DMS79 treated with DMSO at 0.1 percent for 48 hours (cell line): ENCODE measurements at places on chromosomes 13 and 19.

DNA sequence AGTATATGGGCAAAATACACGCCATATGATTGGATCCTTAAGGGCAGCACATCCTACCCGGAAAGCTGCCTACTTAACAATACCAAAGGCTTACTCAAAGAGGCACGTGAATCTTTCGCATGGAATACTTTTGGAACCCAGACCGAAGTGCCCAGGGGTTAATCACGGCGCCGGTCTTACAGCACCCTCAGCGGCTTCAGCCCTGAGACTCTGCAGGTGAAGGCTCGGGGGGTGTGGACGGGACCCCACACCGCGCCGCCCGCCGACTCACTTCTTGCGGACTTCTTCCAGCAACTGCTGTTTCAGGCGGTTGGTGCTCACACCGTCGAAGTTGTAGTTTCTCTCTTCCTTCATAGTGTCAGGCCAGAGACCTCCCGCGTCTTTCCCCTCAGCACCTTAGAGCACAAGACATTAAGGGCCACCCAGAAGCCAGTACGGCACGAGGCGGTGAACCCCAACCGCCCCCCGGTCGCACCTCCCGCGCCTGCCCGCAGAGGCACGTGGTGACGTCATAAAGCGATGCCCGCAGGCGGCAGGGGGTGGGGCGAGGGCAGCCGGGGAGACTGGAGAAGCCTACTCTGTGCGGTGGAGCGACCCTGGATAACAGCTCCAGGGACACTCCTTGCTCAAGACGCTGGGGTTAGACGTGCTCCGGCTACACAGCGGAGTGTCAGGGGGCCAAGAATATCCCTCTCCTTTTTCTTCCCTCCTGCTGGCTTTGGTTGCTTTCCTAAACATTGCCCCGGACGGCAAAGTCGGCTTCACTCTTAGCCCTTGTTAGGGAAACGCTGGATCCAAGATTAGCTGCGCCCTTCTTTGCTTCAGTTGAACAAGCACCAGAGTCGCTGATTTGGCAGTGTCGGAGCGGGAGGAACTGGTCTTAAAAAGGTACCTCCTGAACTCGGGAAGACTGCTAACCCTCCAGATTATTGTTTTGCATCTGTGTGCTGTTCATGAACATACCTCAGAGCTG lies at the start of gene CCDC169:
TSS of gene CCDC169 (minus strand) at position 449 of the 973 bp plus-strand sequence. CDS start at position 354, 95 bp downstream.
- peak; percentile 46 for DNase-seq

DNA sequence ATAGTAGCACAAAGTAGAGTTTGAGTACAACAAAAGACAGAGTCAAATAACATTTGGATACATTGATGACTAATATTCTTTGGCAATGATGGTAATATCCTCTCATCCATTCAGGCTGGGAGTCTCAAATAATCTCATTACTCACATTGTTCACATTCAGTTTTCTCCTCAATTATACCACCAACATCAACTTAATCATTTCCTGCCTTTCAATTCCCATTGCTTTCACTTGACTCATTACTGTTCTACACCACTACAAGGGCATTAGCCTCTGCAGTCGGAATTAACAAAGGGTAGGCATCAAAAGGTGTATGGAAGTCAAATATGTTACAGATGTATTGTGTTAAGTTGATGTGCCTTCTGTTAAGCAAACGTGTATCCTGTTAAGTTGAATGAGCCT lies 518.4 kb upstream of the SLITRK1 start:
- no peak for DNase-seq

DNA sequence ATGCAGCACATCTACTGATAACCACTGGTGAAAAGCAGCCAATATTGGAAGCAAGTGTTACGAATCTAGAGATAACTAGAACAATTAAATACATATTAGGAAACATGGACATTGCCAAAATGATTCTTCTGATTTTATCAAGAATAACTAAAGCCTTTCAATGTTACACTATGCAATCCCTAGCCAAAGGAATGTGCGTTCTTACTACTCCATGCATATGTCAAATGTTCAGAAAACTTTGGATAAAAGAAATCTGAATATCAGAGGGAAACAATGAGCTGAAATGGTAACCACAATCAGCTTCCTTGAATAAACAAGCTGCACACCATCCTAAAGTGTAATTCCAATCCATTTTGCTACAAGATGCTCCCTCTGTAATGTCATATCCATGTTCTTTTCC lies 951 bp upstream of the POSTN start:
- DNase-seq = no peak

- DNase-seq = no peak
These were observed 541.0 kb upstream of the KLF12 start for GRCh38 chr13:74675182-74675581.

DNA sequence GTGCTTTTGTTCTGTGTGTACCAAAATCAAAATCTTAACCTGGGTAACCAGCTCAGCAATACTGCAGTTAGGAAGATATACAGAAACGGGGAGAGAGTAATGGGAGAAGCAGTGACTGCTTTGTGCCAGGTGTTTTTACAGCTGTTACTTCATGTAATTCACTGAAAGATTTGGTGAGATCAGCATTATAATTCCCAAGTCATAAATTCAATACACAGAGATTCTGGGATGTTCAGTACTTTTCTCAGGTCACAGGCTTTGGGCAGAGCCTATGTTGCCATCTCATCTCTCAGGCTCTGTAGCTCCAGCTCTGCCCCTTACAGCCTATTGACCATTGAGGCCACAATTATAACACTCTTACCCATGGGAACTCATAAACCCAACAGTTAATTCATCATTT lies 138.5 kb downstream of the ZAR1L start:
- DNase-seq = no peak

GRCh38 chr13:33111414-33112110 lies 95.3 kb downstream of the KL start:
- no peak for DNase-seq

- DNase-seq = no peak
These were observed 20.7 kb downstream of the AKAP8 start for GRCh38 chr19:15358918-15359317.

DNA sequence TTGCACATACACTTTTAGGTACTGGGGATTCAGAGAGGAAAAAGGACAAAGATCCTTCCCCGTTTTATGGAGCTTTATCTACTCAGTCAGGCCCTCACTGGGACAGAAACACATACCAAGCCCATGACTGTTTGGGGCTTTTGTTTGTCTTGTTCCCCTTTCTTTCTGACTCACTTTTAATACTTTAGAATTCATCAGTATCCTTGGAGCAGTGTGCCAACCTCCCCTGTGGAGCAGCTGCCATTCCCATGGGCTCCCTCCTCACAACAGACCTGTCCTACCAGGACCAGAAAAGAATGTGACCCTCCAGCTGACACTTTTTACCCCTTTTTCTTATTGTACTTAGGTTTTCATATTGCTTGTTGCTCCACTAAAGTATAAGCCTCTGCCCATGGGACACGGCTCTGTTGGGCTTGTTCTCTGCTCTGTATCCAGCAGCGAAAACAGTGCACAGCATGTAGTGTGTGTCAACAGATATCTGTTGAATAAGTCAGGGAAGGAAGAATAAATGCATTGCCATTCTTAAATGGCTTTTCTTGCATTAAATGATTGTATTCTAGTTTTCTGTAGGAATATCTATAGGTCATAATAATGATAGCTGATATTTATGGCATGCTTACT lies 431.1 kb downstream of the EFNB2 start:
- DNase-seq = no peak

DNA sequence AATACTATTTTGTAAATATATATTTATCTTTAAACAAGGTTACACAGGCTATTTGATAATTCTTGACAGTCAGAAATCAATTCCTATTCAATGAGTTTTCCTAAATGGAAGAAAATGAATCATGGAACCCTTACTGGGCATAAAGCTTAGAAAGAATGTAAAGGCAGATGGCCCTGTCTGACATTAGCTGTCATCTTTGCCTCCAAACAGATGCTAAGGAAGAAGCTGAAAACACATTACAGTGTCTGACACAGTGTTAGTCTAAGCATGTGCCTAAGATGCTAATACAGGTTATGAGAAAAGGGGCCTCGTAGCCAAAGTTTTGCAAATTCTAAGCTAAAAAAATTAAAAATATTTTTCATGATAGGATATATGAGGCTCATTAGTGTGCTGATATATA lies 112.8 kb downstream of the ITGBL1 start:
- DNase-seq = no peak

DNA sequence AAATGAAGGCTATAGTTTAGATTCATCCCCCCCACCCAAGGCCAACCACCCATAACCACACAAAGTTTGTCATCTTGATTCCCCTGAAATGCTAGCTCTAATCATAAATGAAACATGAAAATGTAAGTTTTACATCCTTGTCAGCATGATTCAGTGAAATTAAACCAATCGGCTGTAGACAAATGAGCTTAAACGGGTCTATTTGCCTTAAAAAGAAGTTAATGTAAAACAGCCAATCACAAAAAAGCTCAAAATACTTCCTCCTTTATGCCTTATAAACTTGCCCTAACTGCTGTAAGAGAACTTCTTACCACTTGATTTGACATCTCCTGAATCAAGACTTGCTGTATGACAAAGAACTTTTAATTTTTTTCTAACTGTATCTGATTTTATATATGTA lies 34.5 kb upstream of the MRI1 start:
- no peak for DNase-seq

GRCh38 chr13:29324601-29325000 lies 270.9 kb downstream of the SLC7A1 start:
- no peak for DNase-seq

DNA sequence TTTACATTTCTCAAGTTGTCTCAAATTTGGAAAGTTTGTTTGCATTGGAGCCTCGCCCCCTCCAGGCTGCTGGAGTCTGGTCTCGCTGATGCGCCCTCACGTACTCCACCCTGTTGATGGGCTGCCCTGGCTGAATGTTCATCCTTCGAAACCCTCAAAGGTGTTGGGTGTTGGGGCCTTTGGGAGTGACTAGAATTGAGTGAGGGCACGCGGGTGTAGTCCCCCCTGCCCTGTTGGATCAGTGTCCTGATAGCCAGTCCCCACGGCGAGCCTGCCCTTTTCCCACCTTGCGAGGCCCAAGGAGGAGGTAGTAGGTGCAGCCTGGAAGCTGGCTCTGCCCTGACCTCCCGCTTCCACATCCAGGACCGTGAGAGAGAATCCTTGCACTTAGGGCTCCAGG lies 14.8 kb downstream of the TFDP1 start:
- DNase-seq = no peak

GRCh38 chr19:46841458-46842083 lies 9.1 kb downstream of the AP2S1 start:
- DNase-seq = no peak

- DNase-seq = peak; percentile 1
These were observed 1000.6 kb downstream of the OLFM4 start for GRCh38 chr13:54029226-54029625.

GRCh38 chr13:97278435-97279411 lies 56.6 kb downstream of the MBNL2 start:
- DNase-seq = no peak

GRCh38 chr13:99896369-99897075 lies 75.0 kb downstream of the ZIC5 start:
- no peak for DNase-seq

- no peak for DNase-seq
These were observed 36.4 kb upstream of the NANOS3 start for GRCh38 chr19:13840305-13841085.

- no peak for DNase-seq
These were observed 8.5 kb upstream of the SLC25A15 start for GRCh38 chr13:40780822-40781401.

GRCh38 chr13:21719463-21719862 lies 48.6 kb downstream of the FGF9 start:
- DNase-seq = no peak

DNA sequence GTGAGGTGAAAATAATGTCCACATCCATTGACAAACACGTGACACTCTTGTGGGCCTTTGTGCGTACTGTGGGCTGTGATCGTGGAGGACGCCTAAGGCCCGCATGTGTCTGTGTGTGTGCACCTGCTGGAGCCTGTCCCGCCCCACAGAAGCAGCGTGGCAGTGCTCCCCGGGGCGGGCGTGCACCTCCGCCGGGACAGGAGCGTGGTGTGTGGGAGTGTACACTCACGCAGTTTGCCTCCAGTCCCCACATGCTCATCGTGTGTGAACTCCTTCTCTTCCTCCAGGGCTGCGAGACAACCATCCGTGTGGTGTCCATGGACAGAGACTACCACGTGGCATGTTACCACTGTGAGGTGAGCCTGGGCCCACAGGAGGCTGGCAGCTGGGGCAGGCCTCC lies 13.9 kb downstream of the WTIP start:
- no peak for DNase-seq

GRCh38 chr19:11421371-11422098 lies 2.4 kb upstream of the RGL3 start:
- DNase-seq = no peak

- DNase-seq = peak; percentile 24
These were observed 11.6 kb downstream of the ZNRF4 start for GRCh38 chr19:5466814-5467291.

- no peak for DNase-seq
These were observed 81.7 kb downstream of the TNFRSF19 start for GRCh38 chr13:23651887-23652286.

DNA sequence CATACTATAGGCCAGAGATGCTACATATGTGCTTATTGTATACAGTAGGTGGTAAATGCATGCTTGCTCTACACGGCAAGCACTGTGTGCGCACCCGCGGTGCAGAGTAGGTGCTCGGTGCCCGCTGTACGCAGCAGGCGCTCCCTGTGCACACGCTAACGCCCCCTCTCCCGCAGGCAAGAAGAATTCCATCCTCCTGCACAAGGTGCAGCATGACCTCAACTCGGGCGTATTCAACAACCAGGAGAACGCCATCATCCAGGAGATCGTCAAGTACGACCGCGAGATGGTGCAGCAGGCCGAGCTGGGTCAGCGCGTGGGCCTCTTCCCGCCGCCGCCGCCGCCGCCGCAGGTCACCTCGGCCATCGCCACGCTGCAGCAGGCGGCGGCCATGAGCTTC lies 17.7 kb downstream of the POLRMT start:
- DNase-seq = no peak

DNA sequence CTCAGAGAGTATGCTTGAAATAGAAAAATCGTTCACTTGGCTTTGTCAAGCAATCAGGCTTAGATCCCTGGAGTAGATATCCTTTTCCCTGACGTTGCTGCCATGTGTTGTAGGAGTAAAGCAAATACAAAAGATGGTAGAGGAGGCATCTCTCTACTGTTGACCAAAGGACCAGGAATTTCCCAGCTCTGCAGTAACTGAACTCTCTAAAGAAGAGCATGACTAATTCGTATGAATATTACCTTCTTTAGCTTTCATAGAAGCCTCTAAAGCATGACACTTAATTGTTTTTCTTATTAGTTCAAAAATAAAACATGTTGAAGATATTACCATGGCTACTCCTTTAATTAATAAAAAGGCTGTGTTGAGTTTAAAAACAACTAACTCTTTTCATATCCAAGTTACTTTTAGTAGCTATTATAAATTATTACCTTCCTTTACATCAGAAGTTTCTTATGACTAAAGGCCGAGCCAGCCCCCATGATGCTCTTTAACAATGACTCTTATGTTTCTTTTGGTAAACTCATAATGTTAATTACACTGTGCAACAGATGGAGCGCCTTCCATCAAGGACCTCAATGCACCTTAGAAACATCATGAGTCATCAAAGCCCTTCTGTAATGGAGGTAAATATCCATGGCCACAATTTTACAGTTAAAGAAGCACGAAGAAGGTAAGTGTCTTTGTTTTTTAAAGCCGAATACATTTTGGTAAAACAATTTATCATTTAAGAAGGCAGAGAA lies 352.4 kb downstream of the KLF5 start:
- peak; percentile 30 for DNase-seq
